Right renal cortex interstitium (tissue), 3 donors: ENCODE measurements at places on chromosomes 4 and X. TPM values are rescaled to one million over a fixed set of nuclear protein-coding genes. Genes with fewer than 3 reads are reported as not detected.

GRCh38 chr4:80107374-80107773, 34.3 kb upstream of the ANTXR2 start:
- no peak for DNase-seq

GRCh38 chr4:120399826-120400225, 333.2 kb upstream of the MAD2L1 start:
- DNase-seq: no peak

DNA sequence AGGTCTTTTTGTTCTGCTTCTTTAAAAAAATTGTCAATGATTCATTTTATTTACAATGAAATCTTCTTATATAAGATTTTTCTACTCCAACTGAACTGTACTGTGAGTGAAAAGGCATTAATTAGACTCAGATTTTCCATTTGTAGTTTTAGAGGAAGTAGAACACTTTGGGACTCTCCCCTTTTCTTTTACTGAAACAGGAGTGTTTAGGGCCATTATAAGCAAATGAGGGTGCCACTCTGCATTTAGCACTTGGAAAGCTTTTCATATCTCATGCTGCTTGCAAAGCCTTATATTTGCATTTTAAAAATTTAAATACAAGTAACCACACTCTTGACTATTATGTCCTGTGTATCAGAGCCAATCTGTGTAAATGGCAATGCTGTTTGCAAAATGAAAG, 584.3 kb downstream of the KLHL13 start:
- no peak for DNase-seq

TMEM31 gene
- polyA plus RNA-seq: 1.5 TPM

DNA sequence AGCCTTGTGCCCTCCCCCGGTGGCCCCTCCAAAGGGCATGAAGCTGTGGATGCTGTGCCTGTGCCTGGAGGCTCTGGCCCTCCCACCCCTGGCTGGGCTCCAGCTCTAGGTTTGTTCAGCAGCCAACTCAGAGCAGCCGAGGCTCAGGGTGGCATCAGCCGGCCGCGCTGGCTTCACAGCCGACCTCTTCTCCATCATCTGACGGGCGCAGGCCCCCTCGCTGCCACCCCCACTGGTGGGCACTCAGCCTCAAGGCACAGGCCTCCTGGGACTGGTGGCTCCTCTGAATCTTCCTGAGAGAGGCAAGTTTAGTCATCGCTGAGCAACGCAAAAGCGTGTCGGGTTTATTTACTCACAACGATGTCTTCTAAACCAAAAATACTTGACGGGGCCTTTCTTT, 46.0 kb downstream of the PCGF3 start:
- no peak for DNase-seq

DNA sequence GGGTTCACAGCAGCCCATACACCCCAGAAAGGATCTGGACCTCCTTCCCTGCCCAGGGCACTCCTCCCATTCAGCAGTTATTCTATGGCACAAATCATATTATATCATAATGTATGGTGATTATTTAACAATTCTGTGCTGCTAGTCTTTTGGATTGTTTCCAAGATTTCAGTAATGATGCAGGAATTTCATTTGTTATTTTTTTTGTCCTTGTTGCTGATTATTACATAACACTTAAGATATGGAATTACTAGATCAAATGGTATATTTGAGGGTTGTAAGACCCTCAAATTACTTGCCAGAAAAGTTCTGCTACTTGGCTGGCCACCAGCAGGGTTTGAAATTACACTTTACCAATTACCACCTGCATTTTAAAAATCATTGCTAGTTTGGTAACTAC, 36.4 kb downstream of the QDPR start:
- no peak for DNase-seq

UNC5C gene
- polyA plus RNA-seq: 46.5 TPM

GRCh38 chr4:128168701-128169100, 107.6 kb downstream of the LARP1B start:
- DNase-seq: no peak

C4orf36 gene
- polyA plus RNA-seq: 0.94 TPM
